IPS DF 6.9 (cell line): ENCODE measurements at places on chromosomes 6 and 20.

DNA sequence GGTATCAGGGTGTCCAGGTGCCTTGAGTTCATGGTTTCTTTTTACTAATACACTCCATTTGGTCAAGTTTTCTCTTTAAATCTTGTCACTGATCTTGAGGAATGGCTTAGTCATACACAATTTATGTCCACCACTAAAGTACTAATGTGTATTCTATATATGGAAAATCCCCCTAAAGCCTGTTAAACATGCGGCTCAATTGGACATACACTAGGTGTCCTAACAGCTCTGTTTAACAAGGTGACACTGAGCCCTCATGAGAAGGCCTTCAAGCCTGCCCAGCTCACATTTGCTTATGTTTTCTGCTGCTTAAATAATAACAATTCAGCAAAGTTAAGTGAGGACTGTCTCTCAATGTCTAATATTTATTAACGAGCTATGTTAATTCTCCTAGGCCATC is 31.5 kb downstream of the PDE7B start:
- DNase-seq: no peak

- no peak for DNase-seq
These were observed 333.2 kb downstream of the RIMS1 start for GRCh38 chr6:72219536-72219935.

DNA sequence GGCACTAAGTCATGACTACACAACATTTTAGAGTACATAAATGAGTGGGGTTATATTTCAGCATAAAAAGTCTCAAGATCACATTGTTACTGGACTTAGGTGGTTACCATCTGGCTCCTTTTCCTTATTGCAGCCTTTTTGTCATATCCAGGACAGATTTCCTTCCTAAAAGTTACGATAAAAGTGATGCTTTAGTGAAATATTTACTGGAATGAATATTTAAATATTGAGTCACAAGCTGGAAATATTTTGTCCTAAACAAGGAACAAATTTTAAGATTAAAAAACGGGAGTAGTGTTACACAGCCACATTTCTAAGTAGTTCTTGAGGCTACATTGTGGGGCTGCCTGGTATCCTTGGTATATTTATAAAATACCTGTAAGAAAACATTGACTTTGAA is 52.2 kb downstream of the CDC40 start:
- DNase-seq: no peak

DNA sequence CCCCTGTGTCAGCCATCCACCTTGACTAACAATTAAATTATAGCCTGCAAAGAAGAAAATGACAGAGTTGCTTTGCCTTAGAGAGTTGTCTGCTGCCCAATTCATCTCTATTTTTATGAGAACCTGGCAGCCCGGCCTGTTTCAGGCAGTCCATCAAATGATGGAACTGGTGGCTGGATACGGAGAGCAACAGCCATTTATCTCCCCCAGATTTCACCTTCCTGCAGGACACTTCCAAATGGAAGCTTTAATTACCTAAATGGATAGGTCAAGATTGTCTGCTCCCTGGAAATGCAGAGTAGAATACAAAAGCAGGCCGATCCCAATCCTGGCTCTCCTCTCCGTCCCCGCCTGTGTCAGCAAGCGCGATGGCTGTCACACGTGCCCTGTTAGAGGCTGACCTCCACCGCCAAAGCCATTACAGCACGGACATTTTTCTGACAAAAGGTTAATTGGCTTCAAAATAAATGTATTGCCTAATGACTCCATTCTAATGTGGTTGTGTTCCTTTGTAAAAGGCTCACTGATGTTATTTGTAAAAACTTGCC is 86.7 kb downstream of the PACRG start:
- DNase-seq: no peak

DNA sequence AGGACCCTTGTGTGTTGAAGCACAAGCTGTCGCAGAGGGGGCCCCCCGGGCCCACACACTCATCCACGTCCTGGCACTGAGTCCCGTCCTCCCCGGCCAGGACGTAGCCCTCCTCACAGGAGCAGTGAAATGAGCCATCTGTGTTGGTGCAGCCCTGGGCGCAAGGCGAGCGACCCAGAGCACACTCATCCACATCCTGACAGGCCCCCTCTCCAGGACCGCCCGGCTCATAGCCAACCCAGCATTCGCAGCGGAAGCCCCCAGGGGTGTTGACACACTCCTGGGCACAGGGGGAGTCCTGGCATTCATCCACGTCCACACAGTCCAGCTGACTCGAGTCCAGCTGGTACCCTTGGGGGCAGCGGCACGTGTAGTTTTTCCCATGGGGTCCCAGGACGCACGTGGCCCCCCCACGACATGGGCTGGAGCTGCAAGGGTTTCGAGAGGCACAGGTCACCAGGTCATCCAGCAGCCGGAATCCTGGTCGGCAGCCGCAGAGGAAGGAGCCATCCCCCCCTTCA is 1.2 kb downstream of the CD93 start:
- no peak for DNase-seq

DNA sequence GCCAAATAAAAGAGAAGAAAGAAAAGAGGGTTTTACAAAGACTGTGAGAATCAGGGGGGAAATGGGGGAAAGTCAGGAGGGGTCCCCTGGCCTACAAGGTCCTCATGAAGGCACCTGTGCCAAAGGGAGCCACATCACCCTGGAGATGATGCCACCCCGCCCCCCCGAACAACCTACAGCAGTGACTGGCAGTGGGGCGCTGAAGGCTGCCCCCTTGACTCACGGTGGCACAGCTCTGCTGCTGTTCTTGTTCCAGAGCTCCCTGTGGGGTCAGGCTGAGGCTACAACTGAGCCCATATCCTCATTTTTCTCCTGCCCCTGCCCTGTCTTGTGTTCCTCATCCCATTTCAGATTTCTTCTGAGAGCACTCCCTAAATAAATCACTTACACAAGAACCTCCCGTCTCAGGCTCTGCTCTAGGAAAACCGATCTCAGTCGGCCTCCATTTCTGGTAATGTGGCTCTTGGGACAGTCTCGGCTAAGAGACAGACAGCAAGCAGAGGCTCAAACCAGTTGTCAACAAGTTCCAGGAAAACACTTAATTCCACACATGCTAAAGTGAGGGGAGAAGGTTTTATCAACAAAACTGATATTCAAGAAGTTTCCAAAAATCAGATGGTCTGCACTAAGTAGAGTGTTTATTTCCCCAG is 105.7 kb downstream of the SNAP25 start:
- no peak for DNase-seq

DNA sequence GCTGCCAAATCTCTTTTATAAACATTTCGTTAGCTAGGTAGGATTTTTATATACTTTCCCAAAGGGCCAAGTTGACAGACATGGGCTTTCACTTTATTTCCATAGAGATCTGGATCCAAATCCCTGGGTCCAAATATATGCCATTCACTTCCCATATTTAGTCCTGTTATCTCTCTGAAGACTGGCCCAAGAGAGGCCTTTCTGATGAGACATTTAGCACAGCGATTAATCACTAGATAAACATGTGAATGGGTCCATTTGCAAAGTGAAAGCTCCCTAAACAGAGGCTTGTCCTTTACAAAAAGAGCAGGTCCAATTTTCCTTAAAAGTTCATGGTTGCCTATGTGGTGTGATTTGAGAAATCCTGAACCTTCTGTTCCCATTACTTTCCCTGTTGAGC is 132.6 kb downstream of the TRMT11 start:
- no peak for DNase-seq

DNA sequence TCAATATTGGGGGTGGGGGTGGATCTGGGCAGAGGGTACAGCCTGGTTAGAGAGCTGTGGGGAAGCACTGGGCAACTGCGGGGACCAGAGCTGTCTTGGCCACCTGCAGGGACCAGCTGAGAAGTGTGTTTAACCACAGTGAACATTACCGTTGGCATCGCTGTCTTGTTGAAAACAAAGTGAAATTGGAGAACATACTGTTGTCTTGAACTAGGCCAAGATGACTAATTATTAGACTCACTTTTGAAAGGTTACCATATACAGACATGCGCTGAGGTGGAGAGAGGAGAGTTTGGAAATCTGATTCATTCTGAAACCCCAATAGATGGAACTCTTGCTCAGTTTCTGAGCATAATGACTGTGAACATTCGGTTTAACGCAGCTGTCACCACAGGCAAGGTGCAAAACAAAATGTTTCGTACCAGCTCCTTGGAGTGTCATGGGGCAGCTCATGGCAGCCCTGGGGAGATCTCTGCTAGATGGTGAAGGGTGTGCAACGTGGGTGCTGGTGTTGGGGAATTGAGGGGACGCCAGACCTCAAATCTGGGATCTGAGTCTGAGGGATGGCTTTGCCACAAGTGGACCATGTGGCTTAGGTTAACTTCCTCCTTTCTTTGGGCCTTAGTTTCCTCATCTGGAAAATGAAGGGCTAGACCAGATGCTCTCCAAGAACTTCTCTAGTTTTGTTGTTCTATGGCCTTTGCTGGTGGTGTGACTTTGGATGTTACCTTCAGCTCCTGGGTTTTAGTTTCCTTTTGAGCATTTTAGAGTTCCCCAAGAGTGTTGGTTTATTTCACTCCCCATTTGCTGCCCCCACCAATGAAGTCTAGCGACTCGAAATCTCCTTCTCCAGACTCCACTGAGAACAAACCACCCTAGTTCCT is 24.6 kb upstream of the GTSF1L start:
- DNase-seq: no peak

GRCh38 chr6:134453792-134454510 is 136.0 kb upstream of the SGK1 start:
- no peak for DNase-seq

GRCh38 chr20:14342918-14343317 is 5.5 kb upstream of the FLRT3 start:
- no peak for DNase-seq

DNA sequence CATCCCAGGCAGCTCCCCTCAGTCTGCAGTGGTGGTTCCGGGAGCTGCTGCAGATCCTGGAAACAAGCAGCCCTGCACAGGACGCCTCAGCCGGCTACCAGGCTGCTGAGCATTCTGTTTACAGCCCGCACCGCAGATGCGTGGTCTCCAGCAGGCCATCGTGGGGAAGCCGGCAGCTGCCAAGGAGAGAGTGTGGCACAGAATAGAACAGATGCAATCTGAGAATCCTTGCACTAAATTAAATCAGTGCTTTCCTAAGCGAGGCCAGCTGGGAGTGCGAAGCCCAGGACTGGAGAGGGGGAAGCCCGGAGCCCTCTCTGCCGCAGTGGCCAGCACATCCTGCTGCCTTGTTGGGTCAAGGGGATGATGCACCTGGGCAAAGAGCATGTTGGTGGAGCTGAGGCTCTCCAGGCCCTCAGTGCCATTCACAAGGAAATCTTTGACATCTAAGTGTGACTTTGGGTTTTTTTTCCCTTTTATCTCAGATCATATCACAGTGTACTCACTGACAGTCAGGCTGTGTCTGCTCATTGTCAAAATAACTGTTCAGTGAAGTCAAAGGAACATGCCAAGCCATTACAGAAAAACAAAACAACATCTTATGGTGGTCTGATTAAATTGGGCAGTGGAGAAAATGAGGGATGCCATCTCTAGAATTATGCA is 118.1 kb downstream of the SYNDIG1 start:
- no peak for DNase-seq

GRCh38 chr20:14491436-14491835 is 154.0 kb upstream of the FLRT3 start:
- no peak for DNase-seq

DNA sequence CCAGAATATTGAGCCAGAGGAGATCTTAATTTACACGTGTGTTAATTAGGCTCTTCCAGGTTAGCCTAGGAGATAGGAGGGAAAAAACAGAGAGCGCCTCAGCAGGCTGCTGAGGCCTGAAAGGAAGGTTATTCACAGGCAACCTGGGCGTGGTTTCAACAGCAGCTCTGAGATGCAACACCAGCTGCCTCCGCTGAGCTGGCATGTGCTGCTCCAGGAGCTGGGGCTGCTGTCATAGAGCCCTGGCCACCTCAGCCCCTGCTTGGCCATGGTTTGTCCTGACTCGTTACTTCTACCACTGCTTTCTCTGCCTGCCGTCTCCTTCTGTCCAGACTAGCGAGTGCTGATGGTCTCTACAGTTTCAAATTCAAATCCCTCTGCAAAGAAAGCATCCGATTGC is 32.4 kb upstream of the RPP40 start:
- peak; percentile 67 for DNase-seq

DNA sequence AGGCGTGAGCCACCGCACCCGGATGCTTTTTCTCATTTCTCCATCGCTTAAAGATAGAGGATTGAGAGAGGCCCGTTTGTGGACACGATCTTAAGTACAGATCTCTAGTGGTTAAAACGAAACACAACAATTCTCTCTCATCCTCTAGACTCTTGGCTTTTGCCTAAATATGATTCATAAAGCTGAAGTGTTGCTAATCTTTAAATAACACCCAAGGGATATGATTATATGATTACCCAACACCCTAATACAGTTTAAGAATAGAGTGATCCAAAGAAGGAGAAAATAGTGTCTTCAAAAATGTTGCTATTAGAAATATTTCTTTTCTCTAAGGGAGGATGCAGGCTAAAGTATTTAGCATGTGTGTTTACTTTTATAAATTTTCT is 50.4 kb downstream of the MTHFD1L start:
- DNase-seq: no peak

DNA sequence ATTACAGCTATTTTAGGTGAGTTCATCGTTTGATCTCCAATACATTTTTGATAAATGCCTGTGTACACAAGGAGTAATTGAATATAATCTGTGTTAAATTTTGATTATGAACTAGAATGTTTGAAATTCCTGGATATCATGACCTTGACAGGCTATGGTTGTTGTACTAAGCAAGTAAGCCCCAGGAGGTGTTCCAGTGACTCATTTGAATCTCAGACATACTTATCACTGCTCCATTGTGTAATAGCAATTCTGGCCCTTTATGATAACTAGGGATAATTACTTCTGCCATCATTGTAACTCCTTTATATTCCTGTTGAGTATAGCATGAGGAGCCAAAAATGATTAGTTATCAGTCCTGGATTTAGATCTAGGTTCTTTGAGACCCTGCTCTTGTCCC is 1424.6 kb upstream of the ADGRB3 start:
- no peak for DNase-seq

- DNase-seq: no peak
These were observed 6.1 kb upstream of the SIRPD start for GRCh38 chr20:1563598-1563997.

GRCh38 chr6:28349344-28349891 is 329 bp upstream of the ZKSCAN3 start:
- no peak for DNase-seq
